ENCODE measurements at places on chromosomes 6 and 20. TPM values are rescaled to one million over a fixed set of nuclear protein-coding genes. Genes with fewer than 3 reads are reported as not detected.

RIPPLY2 gene
- not detected for total RNA-seq

CD40 gene
- 1.7 TPM for total RNA-seq

DNA sequence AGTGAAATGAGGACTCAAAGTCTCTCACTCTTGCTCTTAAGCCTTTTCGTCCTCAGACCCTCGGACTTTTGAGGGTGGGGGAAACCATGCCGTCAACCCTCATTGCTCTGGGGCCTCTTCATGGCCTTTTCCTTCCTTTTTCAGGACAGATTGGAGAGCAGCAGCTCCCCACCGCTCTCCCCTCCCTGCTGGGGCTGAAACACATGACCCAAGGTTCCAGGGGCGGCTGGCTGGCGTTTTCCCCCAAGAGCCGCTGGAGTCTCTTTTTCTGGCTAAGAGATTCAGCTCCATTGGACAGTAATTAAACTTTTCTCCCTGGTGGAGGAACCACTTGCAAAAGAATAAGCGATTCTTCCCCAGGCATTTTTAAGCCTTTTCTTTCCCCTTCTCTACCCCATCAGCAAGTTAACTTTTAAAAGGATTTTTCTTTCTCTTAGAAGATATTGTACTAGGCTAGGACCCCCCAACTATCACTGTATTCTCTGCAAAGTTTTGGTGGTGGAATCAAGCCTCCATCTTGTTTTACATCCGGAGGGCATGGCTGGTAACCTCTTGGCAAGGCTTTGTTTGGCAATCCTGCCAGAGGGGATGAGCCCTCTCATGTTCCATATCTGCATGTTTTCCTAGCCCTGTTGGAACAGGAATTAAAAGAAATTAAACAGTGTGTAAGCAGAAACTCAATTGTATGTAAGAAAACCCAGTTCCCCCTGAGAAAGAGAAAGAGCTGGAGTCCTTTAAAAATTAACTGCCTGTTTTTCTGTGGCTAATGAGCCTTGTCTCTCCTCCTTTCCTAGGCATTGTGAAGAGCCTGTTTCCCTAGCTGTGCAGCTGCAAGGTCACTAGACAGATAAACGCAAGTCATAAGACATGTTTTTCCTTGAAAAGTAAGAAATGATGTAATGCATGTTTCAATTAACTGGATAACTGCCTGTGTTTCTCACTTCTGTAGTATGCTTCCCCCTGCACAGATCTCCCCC lies 100.8 kb upstream of the GPR6 start:
- H3K4me1 ChIP-seq: no peaks in the 10 kb centered on the region
- no peak overlapping the region for H3K27ac ChIP-seq
- no peak for DNase-seq
- H3K27me3 ChIP-seq: peaks cover 1% of the 10 kb centered on the region
- H3K36me3 ChIP-seq: no peaks in the 10 kb centered on the region

DNA sequence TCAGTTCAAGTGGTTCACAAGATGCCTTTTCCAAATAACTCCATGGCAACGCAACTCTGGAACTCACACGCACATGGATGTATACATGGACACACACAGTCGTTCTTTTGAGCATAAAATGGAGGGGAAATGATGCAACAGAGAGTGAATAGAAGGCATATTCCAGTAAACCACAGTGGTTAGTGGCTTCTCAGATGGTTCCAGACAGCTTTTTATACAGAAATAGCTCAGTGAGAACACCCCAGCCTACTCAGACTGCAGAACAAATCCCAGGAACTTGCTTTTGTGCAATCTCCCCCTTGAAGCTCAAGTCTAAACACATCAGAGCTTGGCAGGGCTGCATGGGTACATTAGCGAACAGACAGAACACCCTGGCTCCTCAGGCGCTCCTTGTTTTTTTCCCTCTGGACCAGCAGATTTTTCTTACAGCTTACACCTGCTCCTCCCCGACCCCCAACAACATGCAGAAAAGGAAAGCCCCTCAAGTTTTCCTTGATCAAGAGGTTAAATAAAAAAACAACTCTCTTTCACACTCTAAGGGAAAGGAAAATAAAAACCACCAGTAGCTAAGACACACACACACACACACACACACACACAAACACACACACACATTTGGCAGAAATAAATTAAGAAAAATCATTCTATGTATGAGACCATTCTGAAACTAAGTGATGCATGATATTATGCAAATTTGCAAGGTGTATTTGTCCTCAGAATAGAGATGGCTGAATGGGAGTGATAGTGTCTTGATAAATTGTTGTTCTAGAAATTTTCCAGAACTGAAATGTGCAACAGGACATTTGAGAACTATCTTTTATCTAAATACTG lies 51.2 kb upstream of the RANBP9 start:
- DNase-seq: no peak
- H3K4me3 ChIP-seq: peak overlapping the region; percentile 37
- peaks cover 25% of the 10 kb centered on the region for H3K4me1 ChIP-seq
- H3K27me3 ChIP-seq: no peaks in the 10 kb centered on the region
- no peaks in the 10 kb centered on the region for H3K36me3 ChIP-seq

- peaks cover 79% of the 10 kb centered on the region for H3K4me1 ChIP-seq
- H3K27me3 ChIP-seq: no peaks in the 10 kb centered on the region
- peak overlapping the region; percentile 44 for H3K27ac ChIP-seq
Observed at GRCh38 chr6:106094964-106095335, 8.8 kb downstream of the PRDM1 start.

GRCh38 chr6:121285041-121285440 lies 49.2 kb downstream of the TBC1D32 start:
- peaks cover 2% of the 10 kb centered on the region for H3K36me3 ChIP-seq
- H3K27ac ChIP-seq: no peak overlapping the region
- H3K27me3 ChIP-seq: no peaks in the 10 kb centered on the region
- no peaks in the 10 kb centered on the region for H3K4me1 ChIP-seq
- H3K4me3 ChIP-seq: no peak overlapping the region
